Common myeloid progenitor, CD34-positive (primary cell): ENCODE measurements at places on chromosomes 11 and 22.

GRCh38 chr11:8765294-8765693, 82.7 kb downstream of the RPL27A start:
- DNase-seq: no peak

- DNase-seq: no peak
Observed at GRCh38 chr11:109785198-109785597, 308.0 kb upstream of the ZC3H12C start.

GRCh38 chr11:36317992-36318391, 21.9 kb downstream of the PRR5L start:
- no peak for DNase-seq

- no peak for DNase-seq
Observed at GRCh38 chr11:118908901-118909618, 16.7 kb downstream of the BCL9L start.

DNA sequence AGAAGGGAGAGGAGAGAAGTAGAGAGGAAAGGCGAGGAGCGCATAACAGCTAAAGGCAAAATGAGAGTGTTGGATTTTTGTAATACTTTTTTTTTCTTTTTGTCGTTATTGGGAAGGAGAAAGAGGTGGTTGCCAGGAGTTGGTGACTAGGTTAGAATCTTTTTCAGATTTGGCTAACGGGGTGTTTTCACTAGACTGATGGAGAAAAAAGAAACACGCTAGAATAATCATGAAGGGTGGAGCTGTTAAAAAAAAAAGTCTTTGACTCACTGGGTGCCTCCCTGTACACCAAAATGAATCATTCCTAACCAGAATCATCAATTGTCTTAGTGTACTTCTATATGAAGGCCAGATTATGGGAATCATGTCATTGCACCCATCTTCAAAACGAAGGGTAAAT, 12.7 kb downstream of the BLID start:
- DNase-seq: no peak

DNA sequence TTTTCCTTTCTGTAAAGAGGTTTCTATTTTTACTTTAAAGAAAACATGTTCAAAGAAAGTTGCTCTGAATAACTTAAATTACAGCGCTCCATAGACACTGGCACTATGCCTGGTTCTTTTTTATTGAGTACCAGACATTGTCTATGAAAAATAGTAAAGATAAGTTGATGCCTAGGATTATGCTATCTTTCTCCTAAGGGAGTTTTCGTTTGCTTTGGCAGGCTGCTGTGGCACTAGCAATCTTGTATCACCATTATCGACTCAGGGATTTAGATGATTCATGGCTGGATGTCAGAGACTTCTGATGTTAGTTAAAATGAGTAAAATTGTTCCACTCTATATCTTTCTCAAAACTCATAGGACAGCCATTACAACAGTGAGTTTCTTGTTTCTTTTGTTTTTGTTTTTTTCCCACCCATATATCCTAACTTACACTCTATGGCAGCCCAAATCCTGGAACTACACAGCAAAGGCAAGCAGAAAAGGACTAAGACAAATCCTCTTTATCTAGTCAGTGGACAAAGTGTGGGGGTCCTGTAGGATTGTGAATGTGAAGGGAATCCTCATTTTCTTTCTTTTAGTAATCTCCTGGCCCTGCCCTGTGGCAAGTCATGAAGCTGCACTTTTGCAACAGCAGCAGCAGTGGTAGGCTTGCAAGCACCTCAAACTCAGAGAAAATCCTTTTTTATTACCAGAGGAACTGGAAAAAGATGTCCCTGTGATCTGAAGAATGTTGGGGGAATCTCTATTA, 20.7 kb downstream of the SLN start:
- DNase-seq: no peak

- DNase-seq: no peak
Observed at GRCh38 chr22:37355174-37355573, 72.1 kb downstream of the ELFN2 start.

GRCh38 chr11:29200791-29201562, 815.9 kb downstream of the KCNA4 start:
- no peak for DNase-seq

DNA sequence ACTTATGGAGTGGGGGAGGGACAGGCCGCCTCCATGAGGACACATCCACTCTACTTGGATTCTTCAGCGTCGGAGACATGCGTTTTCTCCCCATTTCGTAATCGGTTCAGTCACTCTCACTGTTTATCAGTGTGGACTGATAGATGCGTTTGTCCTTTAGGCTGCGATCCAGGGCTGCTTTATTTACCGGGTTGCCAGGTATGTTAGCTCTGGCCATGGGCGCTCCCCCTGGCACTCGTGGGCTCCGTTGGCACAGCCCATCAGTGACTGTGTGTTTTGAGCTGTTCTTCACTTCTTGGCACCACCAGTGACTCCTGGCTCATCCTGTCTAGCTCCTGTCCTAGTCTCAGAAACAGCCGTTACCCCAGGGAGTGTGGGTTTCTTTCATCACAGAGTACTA, 1203.3 kb downstream of the BRD1 start:
- DNase-seq: no peak

- no peak for DNase-seq
Observed at GRCh38 chr11:6474806-6475500, 1.2 kb upstream of the TRIM3 start.

GRCh38 chr11:118241764-118242098, 10.4 kb downstream of the MPZL3 start:
- DNase-seq: no peak

DNA sequence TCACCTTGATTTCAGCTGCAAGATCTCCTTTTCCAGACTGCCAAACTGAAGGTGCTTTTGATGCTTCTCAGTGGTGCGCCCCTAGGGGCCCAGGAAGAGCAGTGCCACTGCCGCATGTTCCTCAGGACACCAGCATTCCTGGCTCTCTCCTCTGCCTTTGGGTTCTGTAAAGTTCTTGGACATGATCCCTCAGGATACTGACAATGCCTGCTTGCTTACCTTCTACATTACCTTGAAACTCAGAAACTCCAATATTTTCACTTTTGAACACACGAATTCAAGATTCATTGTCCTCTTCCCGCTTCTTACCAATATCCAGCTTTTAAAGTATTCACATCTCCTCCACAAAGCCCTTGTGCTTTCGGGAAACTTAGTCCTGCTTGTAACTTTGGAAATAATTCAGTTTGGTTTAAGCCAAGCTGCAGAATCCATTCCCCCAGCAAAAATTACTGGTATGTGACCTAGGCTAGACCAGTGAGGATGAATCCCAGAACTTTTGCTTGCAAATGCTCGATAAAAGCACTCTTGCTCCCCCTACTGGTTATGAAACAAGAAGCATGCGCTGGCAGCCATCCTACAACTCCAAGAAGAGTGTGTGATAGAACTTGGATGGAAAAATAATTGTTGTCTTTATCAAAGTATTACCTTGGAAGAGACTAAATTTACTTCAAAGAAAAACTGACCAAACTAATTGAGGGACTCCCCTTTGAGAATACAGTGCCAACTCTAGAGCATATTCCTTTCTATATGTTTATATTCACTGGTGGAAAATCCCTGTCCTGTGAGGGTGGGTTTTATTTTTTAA, 16.5 kb upstream of the OR5B21 start:
- DNase-seq: peak; percentile 86

DNA sequence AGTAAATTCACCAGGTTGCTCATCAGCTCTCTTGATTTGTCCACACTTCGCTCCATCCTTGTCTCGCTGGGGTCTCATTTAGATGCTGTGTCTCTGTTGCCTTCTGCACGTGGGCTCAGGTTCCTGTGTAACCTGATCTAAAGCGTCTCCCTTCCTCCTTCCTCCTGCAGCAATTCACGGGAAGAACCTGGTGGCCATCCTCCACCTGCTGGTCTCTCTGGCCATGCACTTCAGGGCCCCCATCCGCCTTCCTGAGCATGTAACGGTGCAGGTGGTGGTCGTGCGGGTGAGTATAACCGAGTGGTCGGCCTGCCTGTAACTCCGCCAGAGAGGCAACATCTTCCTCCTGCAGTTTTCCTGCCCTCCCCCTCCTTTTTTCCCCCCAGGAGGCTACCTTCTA, 48.0 kb upstream of the PARVG start:
- DNase-seq: no peak

GRCh38 chr22:44529827-44530523, 31.9 kb upstream of the RTL6 start:
- no peak for DNase-seq

DNA sequence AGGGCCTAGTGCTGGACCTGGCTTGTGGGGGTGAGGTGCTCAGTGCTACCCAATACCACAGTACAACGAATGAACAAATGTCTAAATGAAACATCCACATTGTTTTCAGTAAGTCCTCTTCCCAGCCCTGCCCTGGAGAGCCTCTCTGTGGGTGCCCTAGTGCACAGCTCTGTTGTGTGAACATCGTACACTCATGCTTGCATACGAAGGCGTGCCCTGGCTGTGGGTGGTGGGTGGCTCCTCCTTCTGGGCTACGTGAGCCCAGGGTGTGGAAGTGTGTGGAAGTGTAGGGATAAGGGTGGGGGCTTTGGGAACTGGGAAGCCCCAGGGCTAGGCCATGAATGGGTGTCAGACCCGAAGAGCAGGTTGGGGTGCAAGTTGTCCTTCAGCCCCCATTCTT, 592 bp upstream of the NLRX1 start:
- no peak for DNase-seq

DNA sequence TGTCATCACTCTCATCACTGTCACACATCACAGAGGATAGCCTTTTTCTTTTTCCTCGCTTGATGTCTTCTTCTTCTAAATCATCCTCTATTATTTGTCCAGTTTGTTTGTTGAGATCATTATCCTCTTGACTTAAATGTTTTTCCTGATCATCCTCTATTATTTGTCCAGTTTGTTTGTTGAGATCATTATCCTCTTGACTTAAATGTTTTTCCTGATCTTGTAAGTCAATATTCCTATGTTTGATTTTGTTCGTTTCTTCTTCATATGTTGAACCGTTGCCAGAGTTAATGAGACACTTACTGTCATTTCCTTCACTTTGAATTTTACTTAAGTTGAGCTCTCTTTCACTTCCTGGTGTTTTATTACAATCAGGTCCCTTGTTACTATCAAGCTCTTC, 5.6 kb downstream of the CCDC82 start:
- DNase-seq: no peak

DNA sequence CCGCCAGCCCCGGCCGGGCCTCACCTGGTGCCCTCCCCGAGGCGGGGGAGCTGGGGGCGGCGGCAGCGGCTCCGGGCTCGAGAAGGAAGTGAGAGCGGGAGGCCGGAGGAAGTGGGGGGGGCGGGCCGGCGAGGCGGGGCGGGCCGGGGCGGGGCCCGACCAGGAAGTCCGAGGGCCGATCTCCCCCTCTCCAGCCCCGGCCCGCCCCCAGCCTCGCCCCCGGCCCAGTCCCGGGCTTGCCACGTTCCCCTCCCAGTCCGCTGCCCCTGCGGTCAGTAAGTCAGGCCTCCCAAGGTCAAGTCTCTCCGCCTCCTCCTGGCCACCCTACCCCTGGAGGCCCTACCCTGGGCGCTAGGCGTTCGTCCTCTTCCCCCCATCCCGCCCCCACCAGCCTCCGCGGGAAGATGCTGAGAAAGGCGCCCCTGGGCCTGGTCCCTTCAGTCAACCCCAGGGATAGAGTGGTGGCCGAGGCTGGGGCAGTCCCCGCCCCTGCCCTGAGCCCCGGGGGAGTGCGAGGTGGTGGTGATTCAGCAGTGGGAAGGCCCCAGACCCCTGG, at the start of gene RHOG:
Gene RHOG, minus strand, starts transcription at position 90 of the 556 bp plus-strand sequence. CDS start 12,821 bp downstream, outside the sequence.
- peak; percentile 59 for DNase-seq

- DNase-seq: no peak
Observed at GRCh38 chr11:12139144-12139881, 28.9 kb downstream of the MICAL2 start.

GRCh38 chr11:20599221-20600019, at the start of gene SLC6A5:
SLC6A5 (plus strand) TSS chr11:20599608; CDS start chr11:20599673, 65 bp downstream.
- peak; percentile 83 for DNase-seq

DNA sequence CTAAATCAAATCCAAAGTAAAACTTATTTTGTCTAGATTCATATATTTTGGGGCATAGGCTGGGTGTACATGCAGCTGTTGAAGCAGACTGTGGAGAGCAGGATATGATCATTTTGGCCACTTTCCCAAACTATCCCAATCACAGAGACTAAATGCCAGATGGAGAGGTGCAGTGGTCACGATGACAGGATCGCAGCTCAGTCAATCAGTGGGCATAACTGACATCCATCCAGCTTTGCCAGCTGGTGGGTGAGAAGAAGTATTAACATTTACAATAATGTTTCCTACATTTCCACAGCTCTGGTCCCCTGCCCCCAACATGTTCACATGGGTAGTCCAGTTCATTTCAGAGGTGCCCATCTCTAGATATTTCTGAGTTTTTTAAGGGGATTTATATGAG, 255.5 kb upstream of the SESN3 start:
- DNase-seq: no peak

GRCh38 chr11:95989076-95989605, 65.2 kb upstream of the MTMR2 start:
- DNase-seq: no peak

DNA sequence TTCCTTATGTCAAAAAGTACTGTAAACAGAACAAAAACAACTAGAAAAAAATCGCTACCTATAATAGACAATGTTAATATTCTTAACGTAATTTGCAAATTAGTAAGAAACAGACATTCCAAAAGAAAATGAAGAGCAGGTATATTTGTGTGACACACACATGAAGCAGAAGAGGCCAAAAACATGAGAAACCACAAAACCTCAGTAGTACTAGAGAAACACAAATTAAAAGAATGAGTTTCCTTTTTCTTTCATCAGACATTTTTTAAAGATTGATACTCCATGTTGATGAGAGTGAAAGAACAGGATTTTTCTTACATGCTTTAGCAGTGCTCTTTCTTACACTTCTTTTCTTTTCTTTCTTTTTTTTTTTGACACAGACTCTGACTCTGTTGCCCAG, 34.2 kb upstream of the PCF11 start:
- DNase-seq: no peak

- no peak for DNase-seq
Observed at GRCh38 chr11:17179970-17180369, 27.8 kb downstream of the PIK3C2A start.

DNA sequence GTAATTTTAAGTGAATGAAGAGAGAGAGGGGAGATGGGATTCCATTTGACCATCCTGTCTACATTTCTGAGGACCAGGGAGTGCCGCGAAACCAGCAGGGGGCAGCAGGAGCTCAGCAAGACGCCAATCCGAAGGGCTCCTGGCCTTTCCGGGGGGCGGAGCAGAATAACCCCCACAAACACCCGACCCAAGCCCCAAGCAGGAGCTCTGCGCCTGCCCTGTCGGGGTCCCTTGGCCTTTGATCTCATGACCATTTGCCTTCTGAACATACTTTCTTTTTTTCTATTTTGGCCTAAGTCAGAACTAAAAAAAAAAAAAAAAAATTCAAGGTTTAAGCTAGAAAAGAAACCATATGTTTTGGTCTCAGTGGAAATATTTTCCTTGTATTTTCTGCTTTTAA, 21.9 kb upstream of the SCN2B start:
- DNase-seq: peak; percentile 73

GRCh38 chr11:12800032-12800671, 125.9 kb downstream of the TEAD1 start:
- DNase-seq: no peak
